ENCODE measurements at places on chromosomes 13 and 19.

GRCh38 chr13:52348983-52349780 lies 56.8 kb downstream of the THSD1 start:
- peak; percentile 94 for DNase-seq

- no peak for DNase-seq
Measured at GRCh38 chr19:8486661-8487136, 15.7 kb downstream of the PRAM1 start.

GRCh38 chr13:24127116-24127631 lies 33.3 kb upstream of the SPATA13 start:
- peak; percentile 95 for DNase-seq

DNA sequence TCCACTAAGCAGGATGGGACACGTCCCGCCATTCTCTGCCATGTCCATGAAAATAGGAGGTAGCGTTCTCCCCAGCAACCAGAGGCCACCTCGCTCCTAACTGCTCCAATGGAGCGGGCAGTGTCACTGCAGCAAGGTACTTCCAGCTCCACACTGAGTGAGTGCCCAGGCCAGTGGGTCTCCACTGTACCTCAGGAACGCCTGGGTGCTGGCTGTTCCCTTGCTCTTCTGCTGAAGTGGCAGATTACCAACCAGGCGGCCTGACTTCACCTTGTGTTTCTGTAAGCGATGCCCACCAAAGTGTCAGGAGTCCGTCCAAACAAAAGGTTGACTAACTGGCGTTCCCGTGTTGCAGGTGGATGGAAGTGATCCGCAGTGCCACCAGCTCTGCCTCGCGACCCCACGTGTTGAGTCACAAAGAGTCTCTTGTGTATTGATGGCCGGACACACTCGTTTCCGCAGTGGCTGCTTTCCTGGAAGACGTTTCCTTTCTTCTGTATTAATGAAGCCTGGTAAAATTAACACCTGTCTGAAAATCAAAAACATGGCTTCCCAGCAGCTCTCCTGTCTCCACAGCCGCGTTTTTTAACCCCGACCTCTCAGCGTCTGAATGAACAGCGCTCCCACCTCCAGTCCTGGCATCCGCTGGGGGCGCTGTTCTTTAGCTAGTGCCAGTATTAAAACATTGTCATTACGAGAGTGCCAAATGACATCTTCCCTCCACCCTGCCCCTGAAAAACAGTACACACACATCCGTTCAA lies 128.8 kb downstream of the STK24 start:
- no peak for DNase-seq

DNA sequence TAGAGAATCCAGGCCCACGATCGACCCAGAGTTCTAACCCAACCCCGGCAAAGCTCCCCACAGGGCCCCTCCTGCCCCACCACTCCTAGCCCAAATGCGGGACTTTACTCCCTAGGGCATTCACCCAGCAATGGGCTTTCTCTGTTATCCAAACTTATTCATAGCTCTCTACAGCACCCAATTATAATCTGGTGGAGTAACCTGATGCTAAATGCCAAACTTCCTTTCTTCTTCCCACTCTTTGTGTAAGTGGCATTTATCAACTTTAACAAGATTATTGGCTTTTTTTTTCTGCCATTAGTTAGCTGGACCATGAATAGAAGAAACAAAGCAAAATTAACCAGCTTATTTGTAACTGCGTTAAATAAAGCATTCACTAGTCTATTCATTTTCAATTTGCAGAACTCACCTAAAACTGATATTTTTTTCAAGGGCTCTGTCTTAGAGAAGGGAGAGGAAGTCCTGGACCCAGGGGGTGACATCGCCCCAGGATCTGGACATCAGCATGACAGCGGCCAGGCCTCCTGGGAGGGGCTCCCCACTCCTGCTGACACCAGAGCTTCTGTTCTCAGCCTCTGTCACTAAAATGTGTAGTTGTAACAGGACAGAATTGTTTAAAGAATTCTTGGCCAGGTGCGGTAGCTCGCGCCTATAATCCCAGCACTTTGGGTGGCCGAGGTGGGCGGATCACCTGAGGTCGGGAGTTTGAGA lies 1.5 kb downstream of the FAM124A start:
- DNase-seq: no peak
